Transverse colon (tissue), 4 donors: ENCODE measurements at places on chromosomes 7 and 10. TPM values are rescaled to one million over a fixed set of nuclear protein-coding genes. Genes with fewer than 3 reads are reported as not detected.
A peak's percentile ranks its signal among the peaks of the same experiment; 100 is the strongest.

DNA sequence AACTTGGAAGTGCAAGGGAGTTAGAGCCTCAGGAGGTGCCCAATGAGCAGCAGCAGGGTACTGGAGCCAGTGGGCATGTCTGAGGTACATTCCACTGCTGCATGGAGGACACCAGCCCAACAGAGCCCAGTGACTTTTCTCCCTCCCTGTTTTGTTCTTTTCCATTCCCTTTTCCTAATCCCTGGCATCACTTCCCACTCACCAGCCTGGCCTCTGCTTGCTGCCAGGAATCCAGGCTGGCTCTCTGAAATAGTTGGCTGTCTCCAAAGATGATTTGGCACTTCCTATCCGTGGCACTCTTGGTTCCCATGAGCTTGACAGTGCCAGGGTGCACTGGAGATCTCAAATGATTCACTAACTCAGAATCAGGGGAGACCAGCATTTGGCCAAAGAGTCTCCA is 97.7 kb upstream of the ZPBP start:
- H3K27me3 ChIP-seq: no peaks in the 10 kb centered on the region
- H3K36me3 ChIP-seq: no peaks in the 10 kb centered on the region
- H3K4me3 ChIP-seq: no peak overlapping the region
- no peak for DNase-seq
- H3K4me1 ChIP-seq: no peaks in the 10 kb centered on the region

TMEM273 gene
- 4.8 TPM for total RNA-seq

DNA sequence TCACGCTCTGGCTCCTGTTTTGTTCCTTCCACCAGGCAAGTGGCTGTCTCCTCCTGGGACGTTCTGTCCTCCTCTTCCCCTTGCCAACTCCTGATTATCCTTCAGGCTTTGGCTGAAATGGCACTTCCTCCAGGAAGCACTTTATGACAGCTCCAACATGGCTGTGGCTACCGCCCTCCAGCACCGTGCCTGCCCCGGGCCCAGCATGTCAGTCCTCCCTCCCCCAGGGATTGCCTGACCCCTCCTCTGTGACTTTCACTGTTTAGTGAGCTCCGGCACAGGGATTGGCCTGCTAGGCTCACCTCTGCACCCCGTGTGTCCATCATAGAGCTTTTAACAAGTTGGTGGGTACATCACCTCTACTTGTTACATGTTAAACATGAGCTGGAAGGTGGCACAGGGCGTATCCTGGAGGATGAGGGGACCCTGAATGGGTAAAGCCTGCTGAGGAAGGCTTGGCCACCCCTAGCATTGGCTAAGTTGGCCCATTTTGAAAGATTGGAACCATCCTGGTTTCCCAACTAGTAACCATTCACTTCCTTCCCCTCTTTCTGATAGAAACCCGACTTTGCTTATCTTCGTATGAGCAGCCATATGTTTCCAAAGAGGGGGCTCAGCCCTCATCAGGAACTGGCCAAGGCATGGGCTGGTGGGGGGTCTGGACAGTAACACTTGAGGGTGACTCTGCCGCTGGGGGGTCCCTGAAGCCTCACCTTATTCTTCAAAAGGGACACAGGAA is 10.5 kb upstream of the ADAMTS14 start:
- peak overlapping the region; percentile 25 for H3K27ac ChIP-seq
- no peaks in the 10 kb centered on the region for H3K4me1 ChIP-seq
- no peak overlapping the region for H3K4me3 ChIP-seq
- no peaks in the 10 kb centered on the region for H3K27me3 ChIP-seq
- no peak for DNase-seq

AASS gene
- 3.0 TPM for total RNA-seq

DNA sequence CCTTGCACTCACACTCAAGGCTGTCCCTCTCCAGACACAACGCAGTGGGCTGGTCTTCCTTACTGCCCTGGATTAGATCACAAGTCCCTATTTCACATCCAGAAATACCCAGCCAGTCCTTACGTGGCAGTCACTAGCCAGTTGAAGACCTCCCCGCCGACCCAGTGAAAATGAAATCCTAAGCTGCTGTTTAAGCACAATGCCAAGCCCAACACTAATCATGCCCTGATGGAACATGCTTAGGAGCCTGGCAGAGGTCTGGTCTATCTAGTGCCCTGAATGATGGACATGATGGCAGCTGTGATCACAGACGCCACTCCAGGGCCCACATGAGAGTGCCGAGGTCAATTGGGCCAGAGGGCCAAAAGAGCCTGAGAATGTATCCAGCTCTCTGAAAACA is 389.0 kb downstream of the GRID1 start:
- no peak for DNase-seq
- no peak overlapping the region for H3K27ac ChIP-seq
- H3K4me1 ChIP-seq: no peaks in the 10 kb centered on the region
- H3K36me3 ChIP-seq: no peaks in the 10 kb centered on the region

CRYGN gene
- total RNA-seq: not detected

DNA sequence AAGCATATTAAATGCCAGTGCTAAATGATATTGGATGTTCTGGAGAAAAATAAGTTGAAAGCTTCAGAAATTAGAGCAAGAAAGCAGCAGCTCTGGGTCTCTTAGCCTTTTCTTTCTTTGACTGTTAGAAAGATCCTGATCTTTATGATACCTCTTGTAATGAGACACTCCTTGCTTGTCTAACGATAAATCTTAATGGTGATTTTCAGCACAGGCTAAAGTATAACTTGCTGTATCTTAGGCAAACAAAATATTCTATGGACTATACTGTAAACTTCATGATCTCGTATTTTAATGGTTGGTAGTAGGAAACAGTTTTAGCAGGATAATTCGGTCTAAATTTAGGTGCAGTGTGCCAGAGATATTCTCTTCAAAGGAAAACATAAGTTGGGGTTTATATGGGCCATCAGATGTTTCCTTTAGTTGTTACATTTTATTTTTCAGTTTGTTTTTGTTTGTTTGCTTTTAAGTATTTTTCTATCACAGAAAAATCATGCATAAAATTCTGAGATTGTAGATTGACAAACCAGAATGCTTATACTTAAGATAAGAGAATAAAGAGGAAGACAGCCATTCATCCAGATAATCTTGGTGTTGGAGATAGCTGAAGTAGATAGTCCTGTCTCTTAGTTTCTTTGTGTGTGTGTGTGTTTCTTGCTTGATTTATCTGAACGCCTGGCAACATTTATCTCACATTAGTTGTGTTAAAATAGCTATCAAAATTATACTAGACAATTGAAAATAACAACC is 4.7 kb downstream of the CASD1 start:
- peaks cover 63% of the 10 kb centered on the region for H3K4me1 ChIP-seq
- no peaks in the 10 kb centered on the region for H3K27me3 ChIP-seq
- H3K27ac ChIP-seq: peak overlapping the region; percentile 54
- peaks cover under 1% of the 10 kb centered on the region for H3K36me3 ChIP-seq

PANK1 gene
- 4.6 TPM for total RNA-seq

UBTD1 gene
- 4.1 TPM for total RNA-seq

C10orf143 gene
- not detected for total RNA-seq

GRCh38 chr10:110002801-110003523 is 4.8 kb upstream of the ADD3 start:
- peak; percentile 43 for DNase-seq
- H3K27ac ChIP-seq: peak overlapping the region; percentile 91
- H3K27me3 ChIP-seq: no peaks in the 10 kb centered on the region
- H3K4me1 ChIP-seq: no peaks in the 10 kb centered on the region
- H3K4me3 ChIP-seq: no peak overlapping the region
- H3K36me3 ChIP-seq: no peaks in the 10 kb centered on the region

- H3K4me3 ChIP-seq: no peak overlapping the region
- DNase-seq: no peak
These were observed 247.0 kb downstream of the TRIL start for GRCh38 chr7:28711114-28711513.

DNA sequence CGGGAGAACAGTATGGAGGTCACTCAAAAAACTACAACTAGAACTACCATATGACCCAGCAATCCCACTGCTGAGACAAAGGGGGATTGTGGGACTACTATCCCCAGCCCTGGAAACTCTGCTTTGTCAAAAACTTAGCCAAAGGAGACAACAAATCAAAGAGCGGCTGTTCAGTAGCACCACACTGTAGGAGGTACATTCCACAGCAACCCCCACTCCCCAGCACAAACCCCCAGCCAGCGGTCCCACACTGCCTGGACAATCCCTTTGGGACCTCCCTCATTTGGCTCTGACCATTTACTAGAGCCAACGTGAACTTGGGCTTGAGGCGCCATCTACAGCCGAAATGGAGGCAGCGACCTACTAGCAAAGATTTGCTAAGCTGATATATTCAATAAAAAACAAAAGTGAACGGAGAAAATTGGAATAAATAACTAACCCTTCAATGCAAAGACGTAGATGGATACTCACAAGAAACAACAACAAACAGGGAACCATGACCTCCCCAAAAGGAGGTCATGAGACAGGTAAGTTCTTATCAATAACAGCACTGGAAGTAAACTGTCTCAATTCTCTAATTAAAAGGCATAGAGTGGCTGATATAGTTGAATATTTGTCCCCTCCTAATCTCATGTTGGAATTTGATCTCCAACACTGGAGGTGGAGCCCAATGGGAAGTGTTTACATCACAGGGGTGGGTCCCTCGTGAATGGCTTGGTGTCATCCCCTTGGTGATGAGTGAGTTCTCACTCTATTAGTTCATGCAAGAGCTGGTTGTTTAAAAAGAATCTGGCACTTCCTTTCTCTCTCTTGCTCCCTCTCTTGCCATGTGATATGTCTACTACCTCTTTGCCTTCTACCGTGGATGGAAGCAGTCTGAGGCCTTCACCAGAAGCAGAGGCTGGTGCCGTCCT is 119.0 kb upstream of the KCNMA1 start:
- peak; percentile 24 for DNase-seq
- no peaks in the 10 kb centered on the region for H3K27me3 ChIP-seq
- no peaks in the 10 kb centered on the region for H3K4me1 ChIP-seq
- H3K4me3 ChIP-seq: no peak overlapping the region
- H3K36me3 ChIP-seq: no peaks in the 10 kb centered on the region
- no peak overlapping the region for H3K27ac ChIP-seq
